ENCODE measurements at places on chromosomes 13 and 19. TPM values are rescaled to one million over a fixed set of nuclear protein-coding genes. Genes with fewer than 3 reads are reported as not detected.
A peak's percentile ranks its signal among the peaks of the same experiment; 100 is the strongest.

- DNase-seq = no peak
Measured at GRCh38 chr13:43935878-43936277, 56.2 kb downstream of the LACC1 start.

- peak; percentile 32 for DNase-seq
Measured at GRCh38 chr13:113663934-113664333, 3.1 kb upstream of the GRK1 start.

The PLK5 gene
- 0.45 TPM for total RNA-seq

DNA sequence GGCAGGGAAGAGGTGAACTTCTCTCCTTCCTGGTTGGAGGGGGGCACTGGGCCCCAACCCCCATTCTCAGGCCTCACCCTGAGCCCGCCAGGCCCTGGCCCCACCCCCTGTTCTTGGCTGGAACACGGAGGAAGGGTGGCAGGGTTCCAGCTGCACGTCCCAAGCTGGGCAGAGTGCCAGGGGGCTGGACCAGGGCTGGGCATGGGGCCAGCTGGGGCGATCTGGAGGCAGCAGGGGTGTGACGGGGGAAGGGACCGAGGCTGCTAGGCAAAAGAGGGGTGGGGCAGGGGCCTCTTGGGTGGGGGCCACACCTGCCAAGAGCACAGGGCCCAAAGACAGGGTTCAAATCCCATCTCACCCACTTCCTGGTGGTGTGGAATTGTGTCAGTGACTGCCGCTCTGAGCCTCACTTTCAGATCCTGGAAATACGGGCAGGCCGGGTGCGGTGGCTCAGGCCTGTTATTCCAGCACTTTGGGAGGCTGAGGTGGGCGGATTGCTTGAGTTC, 2.2 kb downstream of the HIF3A start:
- DNase-seq = peak; percentile 63

- DNase-seq = peak; percentile 78
Measured at GRCh38 chr19:1173159-1173844, 766 bp downstream of the SBNO2 start.
